ENCODE measurements at places on chromosomes 7 and 10. TPM values are rescaled to one million over a fixed set of nuclear protein-coding genes. Genes with fewer than 3 reads are reported as not detected.

NRBF2 gene
- total RNA-seq = 25.9 TPM

WDR86 gene
- not detected for total RNA-seq

GCK gene
- 0.38 TPM for total RNA-seq

ST8SIA6 gene
- not detected for total RNA-seq

SLC39A12 gene
- total RNA-seq = not detected

LEP gene
- not detected for total RNA-seq

ZNF485 gene
- total RNA-seq = 3.6 TPM

ELAPOR2 gene
- total RNA-seq = 7.1 TPM

WDFY4 gene
- total RNA-seq = not detected

SEMA3C gene
- 195 TPM for total RNA-seq
